Hepatocyte (in vitro differentiated cells): ENCODE measurements at places on chromosomes 13 and 19.

DNA sequence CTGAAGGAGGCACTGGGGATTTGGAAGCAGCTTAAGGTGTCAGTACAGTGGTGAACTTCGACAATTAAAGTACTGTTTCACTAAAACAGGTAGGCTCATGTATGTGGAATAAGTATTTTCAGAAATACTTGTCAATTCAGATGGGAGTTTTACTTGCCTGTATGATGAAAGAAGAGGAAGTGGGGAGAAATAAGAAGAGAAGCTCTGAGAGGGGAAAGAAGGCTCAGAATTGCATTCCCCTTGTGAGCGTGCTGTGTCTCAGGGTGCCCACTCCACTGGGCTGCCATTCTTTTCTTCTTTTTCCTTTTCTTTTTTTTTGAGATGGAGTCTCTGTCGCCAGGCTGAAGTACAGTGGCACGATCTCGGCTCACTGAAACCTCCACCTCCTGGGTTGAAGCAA lies 38.6 kb upstream of the RNF17 start:
- no peak for DNase-seq

DNA sequence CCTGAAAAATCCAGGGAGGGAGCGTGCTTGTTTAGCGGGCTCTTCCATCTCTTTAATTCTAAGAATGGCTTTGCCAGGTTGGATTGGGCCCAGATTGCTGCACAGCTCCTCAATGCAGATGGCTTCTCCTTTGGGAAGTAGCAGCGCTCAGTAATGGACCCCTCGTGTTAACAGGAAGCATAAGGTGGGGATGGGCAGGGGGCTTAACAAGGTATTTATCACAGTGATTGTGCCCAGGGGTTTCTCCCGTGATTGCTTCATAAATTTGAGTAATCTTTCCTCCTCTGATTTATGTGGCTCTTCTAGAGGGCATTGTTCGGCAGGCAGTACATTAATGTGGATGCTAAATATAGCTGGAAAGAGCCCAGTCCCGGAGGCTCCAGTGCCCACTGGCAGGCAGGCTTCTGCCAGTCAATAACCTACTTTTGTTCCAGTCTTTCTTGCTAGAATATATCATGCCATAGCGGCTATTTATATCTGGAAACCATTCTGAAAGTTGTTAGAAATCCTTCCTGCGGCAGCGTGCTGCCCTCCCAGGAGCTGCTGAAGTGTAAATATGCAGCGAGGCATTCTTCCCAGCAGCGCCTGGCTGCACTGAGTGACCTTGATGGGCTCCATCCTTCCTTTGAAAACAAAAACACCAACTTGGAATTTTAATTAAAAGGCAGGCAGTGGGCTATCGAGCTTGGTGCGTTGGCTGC lies 65.0 kb downstream of the FGF9 start:
- no peak for DNase-seq

GRCh38 chr13:105365831-105366230 lies 1169.6 kb downstream of the EFNB2 start:
- DNase-seq = no peak

DNA sequence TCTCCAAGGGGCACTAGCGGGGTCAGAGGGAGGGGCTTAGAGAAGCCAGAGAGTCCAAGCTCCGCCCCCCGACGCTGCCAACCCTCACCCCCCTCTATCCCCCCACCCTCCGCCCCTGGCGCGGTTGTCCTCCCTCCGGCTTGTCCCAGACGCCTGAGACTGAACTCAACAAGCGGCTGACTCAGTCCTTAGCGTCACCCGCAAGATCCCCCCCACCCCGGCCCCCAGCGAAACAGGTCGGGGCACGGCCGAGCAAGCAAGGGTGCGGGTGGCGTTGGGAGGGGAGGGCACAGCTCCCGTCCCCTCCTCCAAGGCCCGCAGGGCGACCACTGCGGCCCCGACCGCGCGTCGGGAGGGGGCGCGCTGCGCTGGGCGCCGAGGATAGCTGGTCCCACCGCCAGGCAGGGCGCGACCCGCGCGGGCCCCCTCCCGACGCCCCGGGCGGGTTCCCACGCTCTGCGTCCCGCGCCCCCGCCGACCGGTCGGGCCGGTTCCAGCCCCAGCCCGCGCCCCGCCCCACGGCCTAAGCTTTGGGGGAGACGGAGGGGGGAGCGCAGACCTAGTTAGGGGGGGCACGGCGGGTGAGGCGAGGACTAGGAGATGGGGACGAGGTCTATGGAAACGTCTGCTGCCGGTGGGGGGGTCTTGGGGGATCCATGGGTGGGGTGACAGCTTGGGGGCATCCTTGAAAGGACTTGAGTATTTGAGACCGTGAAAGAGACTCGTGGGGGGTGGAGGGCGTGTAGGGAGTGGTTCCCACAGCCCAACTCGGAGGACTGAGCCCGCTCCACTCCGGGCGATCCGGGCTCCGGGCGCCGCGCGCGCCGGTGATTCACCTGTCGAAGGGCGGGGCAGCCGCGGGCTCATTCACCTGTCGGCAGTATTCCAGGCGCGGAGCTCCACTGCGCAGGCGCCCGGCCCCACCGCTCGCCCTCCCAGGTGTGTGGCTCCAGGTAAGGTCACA lies 5.1 kb downstream of the NOTCH3 start:
- peak; percentile 95 for DNase-seq

DNA sequence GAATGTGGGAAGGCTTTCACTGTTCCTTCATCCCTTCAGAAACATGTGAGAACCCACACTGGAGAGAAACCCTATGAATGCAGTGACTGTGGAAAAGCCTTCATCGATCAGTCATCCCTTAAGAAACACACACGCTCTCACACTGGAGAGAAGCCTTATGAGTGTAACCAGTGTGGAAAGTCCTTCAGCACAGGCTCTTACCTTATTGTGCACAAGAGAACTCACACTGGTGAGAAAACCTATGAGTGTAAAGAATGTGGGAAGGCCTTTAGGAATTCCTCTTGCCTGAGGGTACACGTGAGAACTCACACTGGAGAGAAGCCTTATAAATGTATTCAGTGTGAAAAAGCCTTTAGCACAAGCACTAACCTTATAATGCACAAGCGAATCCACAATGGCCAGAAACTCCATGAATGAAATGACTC lies 18.6 kb downstream of the ZNF177 start:
- DNase-seq = no peak
